ENCODE measurements at places on chromosomes 7 and 10.
A peak's percentile ranks its signal among the peaks of the same experiment; 100 is the strongest.

DNA sequence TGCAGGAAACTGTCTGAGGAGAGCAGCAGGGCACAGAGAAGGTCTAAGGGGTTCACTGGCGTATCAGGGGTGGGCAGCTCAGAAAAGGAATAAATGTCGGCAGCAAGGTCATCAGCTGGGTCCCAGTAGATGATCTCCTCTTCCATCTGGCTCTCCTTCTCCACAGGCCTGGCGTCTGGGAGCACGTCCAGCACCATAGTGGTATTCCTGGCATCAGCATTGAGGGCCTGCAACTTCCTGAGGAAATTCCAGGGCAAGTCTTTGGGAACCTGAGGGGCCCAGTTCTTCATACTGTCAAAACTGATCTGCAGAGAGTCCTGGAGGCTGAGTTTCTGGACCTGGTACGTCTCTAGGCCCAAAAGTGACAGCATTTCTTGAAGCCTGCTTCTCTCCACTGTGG, 9.6 kb upstream of the MRPS24 start:
- DNase-seq = no peak

DNA sequence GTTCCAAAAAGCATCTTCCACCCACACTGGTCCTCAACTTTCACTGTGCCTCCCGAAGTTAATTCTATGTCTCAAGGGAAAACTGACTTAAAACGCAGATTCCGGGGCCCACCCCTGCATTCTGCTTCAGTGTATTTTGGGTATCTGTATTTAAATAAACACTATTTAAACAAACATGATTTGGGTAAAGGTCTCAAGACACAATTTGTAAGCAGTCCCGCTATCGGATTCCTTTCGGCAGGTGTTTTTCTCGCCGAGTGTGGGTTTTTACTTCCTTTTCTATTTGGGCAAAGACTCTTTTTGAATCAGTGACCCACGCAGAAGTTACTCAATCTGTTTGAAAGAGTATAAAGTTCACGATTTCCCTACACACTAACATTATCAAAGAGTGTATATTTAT, 1.2 kb downstream of the PDIA4 start:
- no peak for DNase-seq

GRCh38 chr7:100088095-100088620, 611 bp upstream of the COPS6 start:
- no peak for DNase-seq

GRCh38 chr10:110655320-110655719, 11.2 kb downstream of the RBM20 start:
- DNase-seq = no peak

GRCh38 chr7:144391823-144392255, 11.7 kb downstream of the NOBOX start:
- DNase-seq = peak; percentile 83

GRCh38 chr10:128053356-128053755, 72.9 kb downstream of the MKI67 start:
- DNase-seq = no peak

DNA sequence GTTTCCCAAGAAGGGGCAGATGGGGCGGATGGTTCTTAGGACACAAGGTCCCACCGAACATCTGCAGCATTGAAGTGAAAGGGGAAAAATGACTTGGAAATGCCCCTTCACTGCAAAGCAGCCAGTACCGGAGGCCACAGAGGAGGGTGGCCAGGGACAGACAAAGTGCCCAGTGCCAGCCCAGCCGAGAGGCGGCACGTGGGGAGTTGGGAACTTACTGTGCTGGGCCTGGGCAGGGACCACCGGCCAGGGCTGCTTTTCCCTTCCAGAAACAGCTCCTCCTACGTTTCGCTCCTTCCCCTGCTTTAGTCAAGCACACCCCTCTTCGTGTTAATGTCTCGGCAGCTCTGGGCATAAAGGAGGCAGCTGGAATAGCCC, 129.2 kb downstream of the TNS3 start:
- DNase-seq = no peak

DNA sequence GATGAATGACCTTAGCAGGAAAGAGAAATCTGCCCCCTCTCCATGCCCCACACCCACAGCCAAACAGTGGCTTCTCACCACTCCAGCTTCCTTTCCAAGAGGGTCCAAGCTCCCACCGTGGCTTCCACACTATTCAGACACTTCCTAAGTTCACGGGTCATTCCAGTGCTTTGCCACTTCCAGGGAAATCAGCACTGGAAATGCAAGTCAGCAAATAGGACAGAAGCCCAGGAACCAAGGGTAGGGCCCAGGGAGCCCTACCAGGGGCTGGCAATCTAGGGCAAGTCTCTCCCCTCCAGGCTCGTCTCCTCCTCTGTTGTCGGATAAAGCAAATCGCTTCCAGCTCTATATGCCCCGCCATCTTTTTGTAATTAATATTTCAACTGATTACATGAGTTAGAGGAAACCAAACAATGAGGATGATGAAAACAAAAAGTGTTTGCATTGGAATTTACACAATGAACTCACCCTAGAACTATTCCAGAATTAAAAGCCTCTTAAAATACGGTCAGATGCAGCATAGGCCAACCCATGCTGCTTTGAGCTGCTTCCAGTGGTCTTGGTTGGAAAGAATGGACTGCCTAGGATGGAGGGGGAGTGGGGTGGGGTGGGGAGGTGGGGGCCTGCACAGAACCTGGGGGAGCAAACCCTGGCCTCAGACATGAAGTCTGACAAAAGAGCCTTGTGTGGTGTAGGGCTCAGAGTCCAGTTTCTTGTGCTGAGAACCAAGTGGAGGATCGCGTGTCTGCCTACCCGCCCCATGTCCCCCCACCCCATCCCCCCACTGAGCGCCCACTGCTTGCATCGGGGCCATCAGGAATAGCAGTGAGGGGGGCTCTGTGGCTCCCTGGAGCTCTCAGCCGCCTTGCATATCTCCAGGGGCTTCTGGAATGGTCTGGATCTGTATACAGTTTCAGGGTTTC, 74.6 kb upstream of the CPXM2 start:
- no peak for DNase-seq

DNA sequence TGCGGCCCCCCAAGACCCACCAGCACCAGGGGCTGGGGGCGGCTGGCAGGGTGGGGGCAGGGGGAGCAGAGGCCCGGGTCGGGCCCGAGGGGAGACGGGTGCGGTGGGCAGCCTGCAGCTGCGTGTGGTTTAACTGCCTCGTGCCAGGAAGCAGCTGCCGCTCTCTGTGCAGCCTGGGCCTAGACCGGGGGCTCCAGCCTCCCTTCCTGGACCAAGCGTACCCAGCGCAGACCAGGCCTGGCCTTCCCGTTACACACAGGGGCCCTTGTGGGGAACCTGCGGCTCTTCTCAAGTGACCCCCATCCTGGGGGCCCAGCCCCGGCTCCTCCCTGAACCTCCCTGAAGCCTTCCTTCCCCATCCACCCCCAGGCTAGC, 6.6 kb upstream of the INTS1 start:
- DNase-seq = peak; percentile 91

- DNase-seq = no peak
Observed at GRCh38 chr7:88020953-88021665, 87.1 kb downstream of the ADAM22 start.

DNA sequence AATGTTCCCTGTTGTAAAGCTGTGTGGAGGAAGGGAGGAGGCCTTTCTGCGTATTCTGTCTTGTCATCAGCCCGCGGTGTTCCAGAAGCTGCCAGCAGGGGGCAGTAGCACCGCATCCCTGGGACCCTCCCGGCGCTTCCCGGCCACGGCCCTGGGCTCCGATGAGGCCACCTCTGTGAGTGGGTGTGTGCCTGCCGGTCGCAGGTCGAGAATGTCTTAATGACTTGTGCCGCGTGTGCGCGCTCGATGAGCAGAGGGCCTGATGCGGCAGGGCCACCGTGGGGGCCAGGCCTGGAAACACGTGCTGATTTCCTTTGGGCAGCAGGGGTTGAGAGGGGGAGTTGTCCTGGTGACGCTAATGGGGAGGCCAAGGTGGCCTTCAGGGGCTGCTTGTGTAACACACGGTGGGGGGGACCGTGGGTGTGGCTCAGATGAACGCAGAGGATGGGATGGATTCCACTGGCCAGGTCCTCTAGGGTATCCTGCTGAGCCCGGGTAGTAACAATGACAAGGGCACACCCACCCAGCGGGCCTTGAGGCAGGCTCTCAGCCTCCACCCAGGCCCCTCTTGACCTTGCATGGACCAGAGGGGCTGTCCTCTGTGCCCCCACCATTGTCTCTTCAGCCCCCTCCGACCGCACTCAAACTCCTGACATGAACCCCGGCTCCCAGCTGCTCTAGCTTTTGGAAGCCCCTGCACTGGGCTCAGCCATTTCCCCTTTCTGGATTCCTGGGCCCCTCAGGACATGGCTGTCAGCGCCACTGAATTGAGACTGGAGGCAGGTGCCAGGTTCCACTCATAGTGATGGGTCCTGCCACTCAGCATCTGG, 135.9 kb upstream of the PODXL start:
- peak; percentile 72 for DNase-seq

DNA sequence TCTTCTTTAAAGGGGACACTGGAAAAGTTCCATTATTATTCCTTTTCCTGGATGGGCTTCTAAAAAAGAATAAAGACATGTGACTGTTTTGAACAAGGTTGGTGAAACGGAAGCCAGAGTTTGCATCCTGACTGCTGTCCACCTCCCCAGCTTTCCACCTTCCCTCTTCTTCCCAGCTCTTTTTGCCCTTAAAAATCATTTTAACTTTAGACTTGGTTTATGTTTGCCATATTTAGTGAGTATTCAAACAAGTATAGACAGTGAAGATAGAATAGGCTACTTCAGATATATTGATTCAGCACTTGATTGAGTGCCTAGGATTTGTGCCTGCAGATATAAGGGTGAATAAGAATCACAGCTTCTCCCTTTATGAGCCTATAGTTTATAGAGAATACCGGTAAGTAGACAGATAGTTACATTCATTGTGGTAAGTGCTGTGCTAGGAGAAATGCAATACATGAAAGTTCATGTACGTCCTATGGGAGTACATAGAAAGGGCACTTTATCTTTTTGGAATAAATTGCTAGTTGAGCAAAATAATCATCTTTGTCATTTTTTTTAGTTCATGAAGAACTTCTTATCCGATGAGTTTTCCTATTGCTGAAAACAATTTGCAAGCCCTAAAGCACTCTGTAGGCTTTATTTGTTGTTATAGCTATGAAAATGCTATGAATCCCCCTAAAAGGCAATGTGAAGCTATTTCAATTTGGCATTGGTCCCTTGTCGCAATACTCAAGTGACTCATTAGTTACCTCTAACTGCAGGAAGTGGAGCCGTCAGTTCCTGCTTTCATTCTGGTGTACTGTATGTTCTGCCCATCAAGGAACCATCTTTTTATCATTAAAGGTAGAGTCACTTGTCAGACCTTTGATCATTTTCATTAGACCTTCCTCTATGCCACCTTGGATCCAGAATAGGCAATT, 57.2 kb upstream of the STRIP2 start:
- DNase-seq = peak; percentile 72

DNA sequence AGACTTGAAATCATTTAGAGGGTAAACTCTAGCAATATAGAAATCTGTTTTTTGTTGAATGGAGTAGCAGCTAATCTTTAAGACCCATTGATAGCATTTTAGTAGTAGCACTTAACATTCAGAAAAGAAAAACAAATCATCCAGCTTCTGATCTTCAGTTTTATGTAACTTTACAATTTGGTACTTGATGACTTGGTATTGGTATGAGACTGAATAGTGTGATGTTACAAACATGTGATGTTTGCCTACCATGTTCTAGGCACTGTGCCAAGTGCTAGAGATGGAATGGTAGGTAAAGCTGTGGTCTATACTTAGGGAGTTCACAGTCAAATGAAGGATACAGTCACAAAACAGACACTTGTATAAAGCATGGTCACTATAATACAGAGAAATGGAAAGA, 21.3 kb downstream of the ZEB1 start:
- no peak for DNase-seq

DNA sequence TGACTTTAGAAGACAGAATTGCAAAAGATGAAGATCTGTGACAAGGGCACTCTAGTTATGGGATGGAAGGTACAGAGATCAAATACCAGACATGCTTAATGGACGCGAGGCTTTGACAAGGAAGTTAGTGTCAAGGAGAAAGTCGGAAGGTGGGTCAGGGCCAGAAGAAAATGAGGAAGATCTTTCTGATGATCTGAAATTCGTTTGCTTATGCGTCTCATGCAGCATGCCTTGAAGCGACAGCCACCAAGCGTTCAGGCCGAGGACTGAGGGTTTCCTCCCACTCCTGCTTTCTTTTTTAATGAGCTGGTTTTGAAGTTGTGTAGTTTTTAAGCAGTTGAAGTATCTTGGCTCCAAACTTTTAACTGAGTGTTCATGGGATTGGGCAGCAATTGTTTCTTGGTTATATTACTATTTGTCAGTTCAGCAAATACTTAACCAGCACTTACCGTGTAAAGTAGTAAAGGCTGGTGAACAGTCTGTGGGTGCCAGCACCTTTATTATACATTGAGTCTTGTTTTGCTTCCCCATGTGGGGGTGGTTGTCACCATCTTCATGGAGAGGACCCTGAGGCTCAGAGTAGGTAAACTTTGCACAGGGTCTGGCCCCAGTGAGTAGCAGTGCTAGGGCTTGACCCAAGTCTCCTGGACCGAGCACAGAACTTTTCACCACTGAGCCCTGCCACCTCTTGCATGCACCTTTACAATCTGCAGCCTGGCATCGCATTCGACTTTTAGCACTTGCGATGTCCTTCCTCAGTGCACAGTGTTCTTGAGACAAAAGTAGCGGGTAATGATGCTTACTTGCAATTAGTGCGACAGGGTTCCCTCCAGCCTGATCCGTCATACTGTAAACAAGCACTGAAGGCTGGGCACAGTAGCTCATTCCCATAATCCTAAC, 14.3 kb upstream of the BHLHA15 start:
- DNase-seq = no peak

DNA sequence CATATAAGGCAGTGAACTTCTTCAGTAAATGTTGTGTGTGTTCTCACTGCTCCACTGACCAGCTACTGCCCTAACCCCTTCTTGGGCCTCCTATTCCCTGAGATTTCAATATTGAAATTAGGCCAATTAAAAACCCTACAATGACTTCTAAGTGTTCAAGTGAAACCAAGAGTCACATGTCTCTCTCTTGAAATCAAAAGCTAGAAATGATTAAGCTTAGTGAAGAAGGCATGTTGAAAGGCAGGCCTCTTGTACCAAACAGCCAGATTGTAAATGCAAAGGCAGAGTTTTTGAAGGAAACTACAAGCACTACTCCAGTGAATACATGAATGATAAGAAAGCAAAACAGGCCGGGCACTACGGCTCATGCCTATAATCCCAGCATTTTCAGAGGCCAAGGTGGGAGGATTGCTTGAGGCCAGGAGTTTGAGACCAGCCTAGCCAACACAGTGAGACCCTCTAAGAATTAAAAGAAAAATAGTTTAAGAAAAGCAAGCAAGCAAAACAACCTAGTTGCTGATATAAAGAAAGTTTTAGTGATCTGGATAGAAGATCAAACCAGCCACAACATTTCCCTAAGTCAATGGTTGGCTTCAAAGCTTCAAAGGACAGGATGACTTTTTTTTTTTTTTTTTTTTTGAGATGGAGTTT, 22.3 kb downstream of the BRAF start:
- no peak for DNase-seq

- DNase-seq = peak; percentile 46
Observed at GRCh38 chr7:45921699-45922519, 837 bp upstream of the IGFBP3 start.

GRCh38 chr7:129150199-129150996, 5.9 kb downstream of the TSPAN33 start:
- DNase-seq = peak; percentile 97

All from hematopoietic multipotent progenitor cell treated with erythropoietin and hydrocortisone succinate and interleukin-3 and kit ligand, for 4 days (in vitro differentiated cells).